ENCODE measurements at places on chromosomes 4 and X. TPM values are rescaled to one million over a fixed set of nuclear protein-coding genes. Genes with fewer than 3 reads are reported as not detected.
A peak's percentile ranks its signal among the peaks of the same experiment; 100 is the strongest.

Gene MAGEA11
- polyA plus RNA-seq: not detected

GRCh38 chr4:119020158-119020557 lies 115.5 kb upstream of the MYOZ2 start:
- DNase-seq: no peak

DNA sequence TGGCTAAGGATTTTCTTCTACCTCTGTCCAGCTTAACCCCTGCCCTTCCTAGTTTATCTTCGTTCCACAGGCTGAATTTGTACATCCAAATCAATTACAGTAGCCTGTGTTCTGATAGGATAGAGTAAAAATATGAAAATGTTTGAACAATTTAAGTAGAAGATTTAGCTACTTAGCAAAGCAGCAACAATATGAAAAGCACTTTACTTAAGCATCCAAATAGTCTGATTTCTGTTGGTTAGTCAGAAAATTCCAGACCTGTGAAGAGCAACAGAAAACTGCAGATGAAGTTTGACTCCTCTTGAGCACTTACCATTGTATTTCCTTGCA lies 2.0 kb downstream of the ARSJ start:
- DNase-seq: no peak

- DNase-seq: no peak
These were observed 384.7 kb upstream of the AGA start for GRCh38 chr4:177826973-177827372.

Gene NWD2
- polyA plus RNA-seq: 0.15 TPM

GRCh38 chr4:135269125-135269890 lies 1067.7 kb upstream of the PABPC4L start:
- no peak for DNase-seq

GRCh38 chrX:120357186-120357585 lies 4.7 kb upstream of the ATP1B4 start:
- no peak for DNase-seq

- no peak for DNase-seq
These were observed 22.5 kb upstream of the SLC25A4 start for GRCh38 chr4:185120631-185120946.

DNA sequence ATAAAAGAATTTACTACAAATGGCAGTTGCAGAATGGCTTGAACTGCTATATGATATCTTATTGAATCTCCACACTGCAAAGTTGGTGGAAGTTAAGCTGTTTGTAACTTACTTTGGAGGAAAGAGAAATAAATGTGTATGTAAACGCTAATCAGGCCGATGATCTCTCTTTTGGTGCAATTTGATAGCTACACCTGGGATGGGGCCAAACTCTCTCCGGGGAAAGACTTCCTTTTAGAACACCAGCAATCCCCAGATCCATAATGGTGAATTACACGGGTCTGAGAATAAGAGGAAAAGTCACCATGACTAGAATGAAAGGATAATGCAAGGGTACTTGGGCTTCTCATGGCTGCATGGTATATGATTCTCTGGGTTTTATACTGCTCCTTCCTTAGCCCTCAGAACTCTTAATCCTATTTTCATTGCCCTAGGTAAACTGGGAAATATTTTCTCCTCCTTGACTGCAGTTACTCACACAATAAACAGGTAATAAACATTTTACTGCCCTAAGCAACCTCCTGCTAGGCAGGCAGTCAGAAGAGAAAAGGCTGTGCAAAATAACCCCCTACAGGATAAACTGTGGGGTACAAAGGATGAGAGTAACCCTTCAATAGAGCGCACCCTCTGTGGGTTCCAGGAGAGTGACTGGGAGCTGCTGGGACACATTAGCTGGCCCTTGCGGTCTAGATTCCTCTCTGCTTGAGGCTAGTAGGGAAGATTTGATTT lies 109.3 kb downstream of the MGST2 start:
- DNase-seq: no peak

DNA sequence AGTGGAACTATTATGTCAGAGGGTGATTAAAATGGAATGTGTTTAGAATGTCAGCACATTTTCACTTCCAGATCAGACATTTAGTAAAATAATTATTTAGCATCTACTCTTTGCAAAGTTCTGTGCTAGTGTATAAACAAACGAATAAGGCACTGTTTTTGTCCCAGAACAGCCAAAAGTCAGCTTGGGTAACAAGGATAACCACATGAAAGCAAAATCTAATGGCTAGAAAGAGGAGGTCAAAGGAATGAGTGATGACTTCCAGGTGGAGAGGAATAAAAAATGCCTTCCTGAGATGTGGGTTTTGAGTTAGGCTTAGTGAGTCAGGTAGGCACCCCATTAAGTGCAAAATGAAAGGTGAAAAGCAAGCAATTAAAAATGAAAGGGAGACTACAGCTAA lies 112.6 kb downstream of the ATP10D start:
- DNase-seq: no peak

Gene FAAH2
- polyA plus RNA-seq: 2.8 TPM

Gene MAGEB1
- polyA plus RNA-seq: not detected

Gene KLB
- polyA plus RNA-seq: 0.89 TPM

DNA sequence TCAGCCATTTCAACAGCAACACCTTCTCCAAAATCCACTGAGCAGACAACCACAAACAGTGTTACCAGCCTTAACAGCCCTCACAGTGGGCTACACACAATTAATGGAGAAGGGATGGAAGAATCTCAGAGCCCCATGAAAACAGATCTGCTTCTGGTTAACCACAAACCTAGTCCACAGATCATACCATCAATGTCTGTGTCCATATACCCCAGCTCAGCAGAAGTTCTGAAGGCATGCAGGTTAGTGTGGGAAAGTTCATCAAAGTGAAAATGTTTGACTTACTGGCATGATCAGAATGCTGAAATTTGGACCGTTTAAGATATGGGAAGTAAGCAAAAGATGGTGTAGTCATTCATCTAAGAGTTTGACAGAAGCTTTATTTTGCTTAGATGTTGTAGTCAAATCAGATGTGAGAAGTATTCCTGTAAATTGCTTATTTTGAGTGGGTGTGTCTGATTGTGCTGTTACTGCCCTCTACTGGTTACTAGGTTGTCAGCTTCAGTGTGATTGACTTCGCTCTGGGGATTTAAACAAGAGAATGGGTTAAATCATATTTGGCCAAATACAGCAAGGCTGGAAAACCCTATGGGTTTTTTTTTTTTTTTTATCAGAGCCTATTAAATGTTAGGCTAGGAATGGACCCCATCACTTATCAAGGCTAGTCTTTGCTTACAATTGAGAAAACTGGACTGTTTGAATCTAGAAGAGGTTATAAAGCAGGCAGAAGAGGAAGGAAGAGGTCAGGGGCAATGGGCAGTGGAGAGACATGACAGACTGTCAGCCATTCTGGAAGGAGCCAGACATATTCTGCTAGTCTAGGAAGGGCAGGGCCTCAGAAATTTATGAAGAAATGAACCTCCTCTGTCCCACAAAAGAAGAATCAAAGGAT lies 130.3 kb downstream of the DIPK2B start:
- DNase-seq: peak; percentile 42

GRCh38 chr4:152100379-152101201 lies 339.8 kb upstream of the GATB start:
- DNase-seq: no peak

GRCh38 chr4:53923921-53924320 lies 140.5 kb downstream of the CHIC2 start:
- no peak for DNase-seq

DNA sequence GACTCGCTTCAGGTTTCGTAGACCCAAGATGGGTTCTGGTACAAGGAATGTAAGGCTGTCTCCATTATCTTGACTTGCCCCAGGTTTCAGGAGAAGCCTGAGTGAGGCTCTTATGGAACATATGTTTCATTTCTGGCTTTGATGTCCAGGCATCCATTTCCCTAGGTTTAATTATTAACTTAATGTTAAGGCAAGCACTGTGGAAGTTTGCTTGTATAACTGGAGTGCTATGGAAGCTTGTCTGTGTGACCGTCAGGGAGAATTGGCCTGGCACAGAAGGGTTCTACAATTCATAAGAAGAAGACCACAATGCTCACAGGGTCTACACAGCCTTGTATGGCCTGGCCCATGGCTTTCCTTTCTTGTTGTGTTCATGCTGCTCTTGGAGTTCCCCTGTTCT lies 47.2 kb upstream of the PPP1R2C start:
- DNase-seq: peak; percentile 10

DNA sequence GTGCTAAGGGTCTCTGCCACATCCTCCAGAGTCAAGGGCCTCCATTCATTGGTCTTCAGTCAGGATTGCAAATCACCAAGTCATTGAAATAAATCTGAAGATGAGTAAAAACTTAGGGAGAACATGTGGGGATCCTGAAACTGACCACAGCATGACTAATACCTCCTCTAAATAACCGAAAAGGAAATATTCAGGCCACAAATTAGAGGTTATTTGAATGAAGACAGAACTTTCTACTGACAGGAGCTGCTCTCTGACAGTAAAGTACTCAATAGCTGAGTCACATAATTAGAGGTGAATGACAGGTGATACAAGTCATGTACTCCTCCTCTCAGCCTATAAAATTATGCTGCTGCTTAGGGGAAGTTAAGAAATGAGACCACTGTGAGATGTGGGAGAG lies 240.2 kb upstream of the F9 start:
- DNase-seq: no peak

Gene FHL1
- polyA plus RNA-seq: 51.8 TPM

Gene OGT
- 223 TPM for polyA plus RNA-seq

DNA sequence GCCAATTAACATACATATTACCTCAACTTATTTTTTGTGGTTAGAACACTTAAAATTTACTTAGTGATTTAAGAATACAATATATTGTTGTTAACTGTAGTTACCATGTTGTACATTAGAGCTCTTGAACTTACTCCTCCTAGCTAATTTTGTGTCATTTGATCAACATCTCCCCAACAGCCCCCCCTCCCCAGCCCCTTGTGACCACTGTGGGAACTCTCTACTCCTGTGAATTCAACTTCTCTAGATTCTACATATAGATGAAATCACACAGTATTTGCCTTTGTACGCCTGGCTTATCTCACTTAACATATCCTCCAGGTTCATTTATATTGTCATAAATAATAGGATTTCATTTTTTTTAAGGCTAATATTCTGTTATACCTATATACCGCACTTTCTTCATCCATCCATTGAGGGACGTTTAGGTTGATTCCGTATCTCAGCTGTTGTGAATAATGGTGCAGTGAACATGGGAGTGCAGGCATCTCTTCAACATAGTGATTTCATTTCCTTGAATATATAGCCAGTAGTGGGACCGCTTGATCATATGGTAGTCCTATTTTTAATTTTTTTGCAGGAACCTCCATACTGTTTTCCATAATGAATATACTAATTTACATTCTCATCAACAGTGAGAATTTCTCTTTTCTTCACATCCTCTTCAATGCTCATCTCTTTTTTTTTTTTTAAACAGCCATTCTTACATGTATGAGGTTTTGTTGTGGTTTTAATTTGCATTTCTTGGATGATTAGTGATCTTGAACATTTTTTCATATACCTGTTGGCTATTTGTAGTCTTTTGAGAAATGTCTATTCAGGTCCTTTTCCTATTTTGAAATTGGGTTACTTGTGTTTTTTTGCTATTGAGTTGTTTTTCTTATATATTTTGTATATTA lies 66.8 kb downstream of the RAPGEF2 start:
- DNase-seq: no peak
